NCI-H1048 (cell line): ENCODE measurements at places on chromosomes 6 and 20.

GRCh38 chr20:44159711-44160110 is 27.3 kb downstream of the JPH2 start:
- DNase-seq, result no peak

GRCh38 chr20:32165836-32166545 is 41.6 kb downstream of the PLAGL2 start:
- DNase-seq, result no peak

GRCh38 chr6:9504191-9504590 is 910.7 kb downstream of the TFAP2A start:
- no peak for DNase-seq

DNA sequence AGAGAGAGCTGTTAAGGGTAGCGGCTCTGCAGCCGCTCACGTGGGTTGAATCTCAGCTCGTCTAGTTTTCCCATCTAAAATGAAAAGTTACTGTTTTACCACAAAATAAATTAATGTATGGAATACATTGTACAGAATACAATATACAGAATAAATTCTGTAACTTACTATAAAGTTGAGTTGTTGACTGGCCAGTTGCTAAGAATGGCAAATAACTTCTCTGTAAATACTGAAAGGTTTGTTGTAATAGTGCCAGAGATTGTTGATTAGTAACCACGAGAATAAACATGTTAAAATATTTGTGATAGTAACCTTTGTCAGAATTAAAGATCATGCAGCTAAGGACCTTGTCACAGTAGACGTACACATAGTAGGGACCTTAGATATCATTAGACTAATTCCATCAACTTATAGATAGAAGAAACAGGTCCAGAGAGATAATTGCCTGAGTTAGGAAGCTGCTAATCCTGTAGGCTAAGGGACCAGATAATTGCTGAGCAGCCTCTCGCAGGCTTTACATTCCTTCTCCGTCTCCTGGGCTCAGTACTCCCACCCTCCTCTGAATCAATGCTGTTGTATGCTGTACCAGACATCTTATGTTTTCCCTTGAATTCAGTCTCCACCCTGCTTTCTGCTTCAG is 544 bp upstream of the NRM start:
- no peak for DNase-seq

DNA sequence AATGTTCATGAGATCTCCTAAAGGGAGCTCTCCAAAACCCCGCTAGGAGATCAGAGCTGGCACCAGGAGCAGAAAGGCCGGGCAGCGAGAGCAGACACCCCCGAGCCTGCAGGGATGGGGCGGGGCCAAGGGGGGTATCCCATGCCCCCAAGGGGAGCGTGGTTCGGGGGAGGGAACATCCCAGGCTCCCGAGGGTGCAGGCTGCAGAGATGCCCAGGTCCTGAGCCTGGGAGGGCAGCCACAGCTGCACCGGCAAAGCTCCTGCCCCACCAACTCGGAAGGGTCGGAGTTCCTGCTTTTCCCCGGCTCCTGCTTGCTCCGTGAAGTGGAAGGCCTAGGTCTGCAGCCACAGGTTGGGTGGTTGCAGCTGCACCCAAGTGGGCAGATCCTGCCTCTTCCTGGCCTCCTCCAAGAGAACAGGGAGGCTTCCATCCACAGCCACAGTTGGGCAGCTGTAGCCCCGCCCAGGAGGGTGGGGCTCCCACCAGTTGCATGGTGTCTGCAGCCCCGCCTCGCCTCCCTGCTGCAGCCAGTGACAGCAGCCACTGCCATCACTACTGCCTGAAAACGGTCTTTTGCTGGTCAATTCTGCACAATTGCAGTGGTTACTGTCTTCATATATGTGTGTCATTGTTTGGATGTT is 13.4 kb upstream of the GMNN start:
- DNase-seq, result no peak

DNA sequence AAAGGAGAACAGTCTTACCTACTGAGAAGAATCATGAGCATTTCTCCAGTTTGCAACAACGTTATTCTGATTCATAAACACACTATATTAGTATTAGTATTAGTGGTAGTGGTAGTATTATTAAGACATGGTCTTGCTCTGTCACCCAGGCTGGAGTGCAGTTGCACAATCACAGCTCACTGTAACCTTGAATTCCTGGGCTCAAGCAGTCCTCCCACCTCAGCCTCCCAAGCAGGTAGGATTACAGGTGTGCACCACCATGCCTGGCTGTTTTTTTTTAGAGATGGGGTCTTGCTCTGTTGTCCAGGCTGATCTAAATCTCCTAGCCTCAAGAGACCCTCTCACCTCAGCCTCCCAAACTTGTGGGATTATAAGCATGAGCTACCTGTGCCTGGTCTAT is 363.5 kb downstream of the SAMD5 start:
- DNase-seq, result no peak

DNA sequence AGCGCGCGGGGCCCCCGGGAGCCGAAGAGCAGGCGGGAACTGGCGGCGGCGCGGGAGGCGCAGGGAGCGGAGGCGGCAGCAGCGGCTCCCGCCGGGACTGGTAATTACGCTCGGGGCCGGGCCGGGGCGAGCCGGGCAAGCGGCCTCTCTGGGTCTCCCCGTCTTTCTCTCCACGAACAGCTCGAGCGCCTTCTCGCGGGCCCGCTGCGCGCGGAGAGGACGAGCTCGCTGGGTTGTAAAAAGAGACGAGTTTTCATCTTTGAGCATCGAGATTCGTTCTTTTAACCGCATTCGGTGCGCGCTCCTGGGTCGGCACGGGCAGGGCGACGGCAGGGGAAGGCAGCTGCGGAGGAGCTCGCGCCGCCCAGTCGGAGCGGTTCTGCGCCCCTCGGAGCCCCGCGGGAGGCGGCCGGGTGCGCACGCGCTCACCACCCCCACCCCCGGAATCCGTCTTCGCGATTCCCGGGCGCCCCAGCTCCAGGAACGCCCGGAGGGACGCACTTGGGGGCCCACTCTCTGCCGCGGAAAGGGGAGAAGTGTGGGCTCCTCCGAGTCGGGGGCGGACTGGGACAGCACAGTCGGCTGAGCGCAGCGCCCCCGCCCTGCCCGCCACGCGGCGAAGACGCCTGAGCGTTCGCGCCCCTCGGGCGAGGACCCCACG is 38.0 kb downstream of the YTHDF1 start:
- DNase-seq, result no peak

DNA sequence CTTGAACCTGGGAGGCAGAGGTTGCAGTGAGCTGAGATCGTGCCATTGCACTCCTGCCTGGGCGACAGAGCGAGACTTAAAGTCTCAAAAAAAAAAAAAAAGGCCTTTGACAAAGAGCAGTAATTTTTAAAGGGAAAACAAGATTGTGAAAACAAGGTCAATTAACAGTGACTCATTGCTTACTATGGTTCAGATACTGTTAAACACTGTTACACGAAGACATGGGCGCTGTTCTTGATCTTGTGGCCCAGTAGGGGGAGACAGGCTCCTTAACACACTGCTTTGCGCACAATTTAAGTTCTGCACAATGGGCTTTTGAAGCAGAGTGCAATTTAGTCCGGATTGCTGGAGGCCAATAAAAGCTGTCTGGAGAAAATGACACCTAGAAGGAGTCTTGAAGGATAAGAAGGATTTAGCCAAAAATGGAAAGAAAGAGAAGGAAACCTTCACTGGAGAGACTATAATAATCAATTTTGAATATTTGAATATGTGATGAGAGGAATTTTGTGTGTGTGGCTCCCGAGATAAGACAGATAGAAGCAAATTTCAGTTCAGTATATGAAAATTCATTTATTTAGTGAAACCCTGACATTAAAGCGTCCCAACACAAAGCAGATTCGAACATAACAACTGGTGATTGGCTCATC is 6.0 kb upstream of the LATS1 start:
- DNase-seq, result peak; percentile 36

DNA sequence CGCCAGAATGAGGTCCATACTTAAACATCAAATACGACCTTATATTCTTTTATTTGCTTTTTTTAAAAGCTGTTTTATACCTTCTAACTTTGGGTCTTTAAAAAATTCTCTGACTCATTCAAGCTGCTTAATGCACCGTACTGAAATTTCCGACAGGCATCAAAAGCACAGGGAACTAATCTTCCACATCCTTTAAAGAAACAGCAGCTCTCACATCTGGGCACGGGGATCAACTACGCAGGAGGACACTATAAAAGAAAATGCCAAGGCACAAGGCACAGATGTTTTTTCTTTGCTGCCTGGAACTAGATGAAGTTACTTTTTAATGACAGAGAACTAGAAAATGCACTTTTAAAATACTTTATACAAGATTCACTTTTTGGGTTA is 112.4 kb upstream of the ARG1 start:
- no peak for DNase-seq

DNA sequence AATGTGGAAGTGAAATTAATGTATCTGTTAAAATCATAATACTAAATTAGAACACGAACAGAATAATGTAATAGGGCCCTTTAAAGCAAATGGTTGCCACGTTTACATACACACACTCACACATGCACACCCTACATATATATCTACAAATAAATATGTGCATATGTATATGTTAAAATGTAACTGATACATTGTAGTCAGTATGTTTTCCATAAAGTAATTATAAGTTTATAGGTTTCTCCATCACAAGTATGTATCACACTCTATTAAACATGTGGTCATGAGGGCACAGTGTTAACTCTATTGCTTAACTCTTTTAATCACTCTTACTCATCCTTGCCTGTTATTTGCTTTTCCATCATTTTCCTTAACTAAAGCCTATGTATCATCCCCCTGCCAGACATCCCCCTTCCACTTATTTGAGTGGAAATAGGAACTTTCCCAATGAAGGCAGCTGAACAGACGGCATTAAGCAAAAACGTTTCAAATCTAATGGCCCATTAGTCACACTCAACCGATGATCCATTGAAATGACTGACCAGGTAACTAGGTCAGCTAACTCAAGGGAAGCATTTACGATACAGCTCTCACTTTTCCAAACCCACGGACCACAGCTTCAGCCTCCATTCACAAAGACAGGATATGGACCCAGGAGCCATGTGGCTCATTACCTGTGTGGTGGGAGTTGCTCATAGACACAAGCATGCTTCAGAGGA is 89.3 kb downstream of the HAO1 start:
- no peak for DNase-seq

DNA sequence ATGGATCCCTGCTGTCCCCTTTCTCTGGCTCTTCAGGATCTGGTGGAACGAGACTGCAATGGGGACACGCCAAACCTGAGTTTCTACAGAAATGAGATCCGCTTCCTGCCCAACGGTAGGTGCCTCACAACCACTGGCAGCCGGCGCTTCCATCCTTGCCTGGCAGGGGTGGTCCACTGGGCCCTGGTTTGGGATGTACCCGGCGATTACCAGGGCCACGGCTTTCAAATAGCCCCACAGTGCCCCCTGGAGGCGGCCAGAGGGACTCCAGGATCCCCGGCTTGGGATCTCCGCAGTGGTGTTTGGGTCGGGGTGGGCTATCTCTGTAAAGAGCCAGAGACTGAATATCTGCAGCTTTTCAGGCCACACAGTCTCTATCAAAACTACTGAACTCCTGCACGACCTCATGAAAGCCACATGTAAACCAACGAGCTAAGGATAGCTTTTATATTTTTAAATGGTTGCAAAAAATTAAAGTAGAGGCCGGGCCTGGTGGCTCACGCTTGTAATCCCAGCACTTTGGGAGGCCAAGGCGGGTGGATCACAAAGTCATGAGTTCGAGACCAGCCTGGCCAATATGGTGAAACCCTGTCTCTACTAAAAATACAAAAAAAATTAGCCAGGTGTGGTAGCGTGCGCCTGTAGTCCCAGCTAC is 3.7 kb downstream of the OGFR start:
- no peak for DNase-seq

GRCh38 chr6:163530406-163530805 is 115.9 kb downstream of the QKI start:
- no peak for DNase-seq

GRCh38 chr6:159790956-159791598 is 810 bp downstream of the MRPL18 start:
- DNase-seq, result no peak

DNA sequence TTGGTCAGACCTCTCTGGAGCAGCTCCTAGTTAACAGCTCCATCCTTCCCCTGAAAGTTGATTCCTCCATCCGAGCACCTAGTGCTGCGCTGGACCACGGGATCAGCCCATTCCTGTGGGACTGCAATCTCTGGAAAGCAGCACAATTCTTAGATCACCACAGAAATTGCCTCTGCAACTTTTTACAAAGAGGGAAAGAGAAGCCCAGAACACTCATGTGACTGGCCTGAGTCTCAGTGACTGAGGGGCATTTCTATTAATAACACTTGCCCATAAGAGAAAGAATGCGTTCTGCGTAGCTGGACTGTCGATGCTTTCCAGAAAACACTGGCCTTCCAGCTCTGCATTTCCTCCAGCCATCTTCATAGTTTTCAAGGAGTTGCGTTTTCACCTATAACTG is 18.3 kb downstream of the MPC1 start:
- no peak for DNase-seq

- no peak for DNase-seq
Observed at GRCh38 chr6:23268348-23268747, 699.0 kb downstream of the HDGFL1 start.
